CD4-positive, alpha-beta T cell treated with Interleukin-12 subunit alpha and Interleukin-12 subunit beta, for 1 hour (primary cell): ENCODE measurements at places on chromosomes 5 and 9.

- DNase-seq = no peak
Measured at GRCh38 chr5:169176709-169177694, 123.9 kb downstream of the SLIT3 start.

DNA sequence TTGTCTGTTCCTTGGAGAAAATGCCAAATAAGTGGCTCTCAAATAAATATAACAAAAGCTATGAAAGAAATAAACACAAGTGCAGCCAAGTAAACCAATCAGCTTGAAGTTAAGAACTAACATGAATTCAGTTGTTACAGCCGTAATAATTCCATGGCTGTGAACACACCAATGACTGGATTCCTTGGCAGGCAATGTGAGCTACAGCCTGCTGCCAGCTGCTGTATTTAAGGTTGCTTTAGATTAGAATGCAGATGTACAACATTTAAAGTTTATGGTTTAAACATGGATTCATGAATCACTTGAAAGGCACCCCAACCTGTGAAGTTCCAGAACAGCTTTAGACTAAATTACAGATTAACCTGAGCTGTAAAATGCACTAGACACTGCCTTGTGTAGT, 626.4 kb upstream of the SEMA6A start:
- no peak for DNase-seq

GRCh38 chr5:177531209-177531940, 14.6 kb upstream of the DDX41 start:
- DNase-seq = no peak

DNA sequence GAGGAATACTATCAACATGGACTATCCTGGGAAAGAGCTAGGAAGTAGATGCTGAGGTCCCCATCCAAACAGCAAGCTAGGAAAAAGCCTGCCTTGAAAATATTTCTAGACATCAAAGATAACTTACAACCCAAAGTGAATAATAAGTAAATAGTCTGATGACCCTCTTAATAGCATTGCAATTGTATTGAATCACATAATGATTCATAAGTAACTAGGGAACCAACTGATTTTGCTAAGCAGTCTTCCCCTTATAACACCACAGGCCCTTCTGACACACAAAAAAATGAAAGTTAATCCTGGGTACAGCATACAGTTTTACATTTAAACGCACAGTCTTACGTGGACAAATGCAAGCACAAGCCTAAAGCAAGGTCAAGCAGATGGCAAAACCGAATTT, 199.3 kb downstream of the RFK start:
- DNase-seq = no peak

- DNase-seq = no peak
Measured at GRCh38 chr9:123929177-123929869, 603 bp downstream of the DENND1A start.

- peak; percentile 52 for DNase-seq
Measured at GRCh38 chr5:149549461-149550267, 1.6 kb downstream of the CSNK1A1 start.

DNA sequence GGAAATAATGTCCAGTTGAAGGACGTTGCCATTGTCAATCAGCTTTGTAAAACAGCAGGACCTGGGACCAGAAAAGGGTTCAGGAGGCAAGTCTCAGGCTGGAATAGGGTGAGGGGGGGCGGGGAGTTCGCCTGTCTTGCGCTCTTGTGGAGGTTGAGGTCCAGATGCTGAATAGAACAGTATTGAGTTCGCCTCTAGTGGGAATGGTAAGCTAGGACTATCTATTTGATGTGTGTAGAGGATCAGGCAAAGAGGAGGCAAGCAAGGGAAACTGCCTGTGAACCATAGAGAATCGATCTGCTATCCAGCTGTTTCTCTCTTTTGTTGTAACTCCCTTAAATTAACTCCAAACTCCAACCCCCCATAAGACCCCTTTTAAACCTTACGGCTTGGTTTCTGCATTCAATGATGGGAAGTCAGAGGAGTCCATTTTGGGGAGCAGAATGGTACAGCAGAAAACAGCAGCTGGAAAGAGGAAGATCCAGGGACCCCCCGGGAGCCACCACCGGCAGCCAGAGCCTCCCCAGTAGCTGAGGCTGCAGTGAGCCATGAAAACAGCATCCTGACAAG, 133.7 kb downstream of the SLC28A3 start:
- DNase-seq = no peak
